NCI-H510A treated with DMSO at 0.1 percent for 48 hours (cell line): ENCODE measurements at places on chromosomes 6 and 20.
A peak's percentile ranks its signal among the peaks of the same experiment; 100 is the strongest.

GRCh38 chr6:90274451-90275030 is 22.1 kb downstream of the BACH2 start:
- DNase-seq: no peak

DNA sequence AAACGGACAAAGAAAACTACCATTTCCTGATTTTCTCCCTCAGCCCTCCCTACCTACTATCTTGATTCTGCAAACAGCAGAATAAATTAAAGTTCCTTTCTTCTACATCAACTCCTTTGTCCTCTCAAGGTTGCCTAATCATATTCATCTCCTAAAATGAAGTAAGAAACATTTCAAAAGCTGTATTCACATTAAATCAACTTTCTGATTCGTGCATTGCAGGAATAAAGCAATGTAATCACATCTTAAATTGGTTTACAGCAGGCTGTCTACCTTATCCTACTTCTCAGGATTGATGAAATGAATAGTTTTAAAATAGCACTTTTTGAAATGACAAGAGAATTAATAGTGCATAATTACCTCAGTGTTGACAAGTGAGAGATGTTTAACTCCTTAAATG is 25.1 kb downstream of the PRKN start:
- DNase-seq: no peak

GRCh38 chr6:112304680-112305079 is 42.5 kb upstream of the RFPL4B start:
- no peak for DNase-seq

DNA sequence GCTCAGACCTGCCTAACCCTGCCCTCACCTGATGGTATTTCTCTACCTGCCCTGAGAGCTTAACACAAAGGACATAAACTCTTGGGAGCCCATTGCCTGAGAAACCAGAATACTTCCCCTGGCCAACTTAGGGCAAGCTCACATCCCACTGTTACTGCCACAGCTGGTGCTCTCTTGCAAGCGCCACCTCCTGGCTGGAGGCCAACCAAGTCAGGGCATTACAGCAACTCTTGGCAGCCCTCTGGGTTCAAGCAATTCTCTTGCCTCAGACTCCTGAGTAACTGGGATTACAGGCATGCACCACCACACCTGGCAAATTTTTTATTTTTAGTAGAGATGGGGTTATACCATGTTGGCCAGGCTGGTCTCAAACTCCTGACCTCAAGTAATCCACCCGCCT is 70.1 kb downstream of the HECA start:
- no peak for DNase-seq

GRCh38 chr6:52390361-52390727 is 28.4 kb downstream of the PAQR8 start:
- peak; percentile 58 for DNase-seq

- DNase-seq: no peak
Observed at GRCh38 chr6:127177030-127177922, 58.8 kb downstream of the RSPO3 start.

- DNase-seq: no peak
Observed at GRCh38 chr6:144834426-144835038, 549.4 kb downstream of the UTRN start.

GRCh38 chr6:43674291-43674690 is 13.3 kb downstream of the MRPS18A start:
- no peak for DNase-seq

- no peak for DNase-seq
Observed at GRCh38 chr6:106163446-106163965, 77.4 kb downstream of the PRDM1 start.

DNA sequence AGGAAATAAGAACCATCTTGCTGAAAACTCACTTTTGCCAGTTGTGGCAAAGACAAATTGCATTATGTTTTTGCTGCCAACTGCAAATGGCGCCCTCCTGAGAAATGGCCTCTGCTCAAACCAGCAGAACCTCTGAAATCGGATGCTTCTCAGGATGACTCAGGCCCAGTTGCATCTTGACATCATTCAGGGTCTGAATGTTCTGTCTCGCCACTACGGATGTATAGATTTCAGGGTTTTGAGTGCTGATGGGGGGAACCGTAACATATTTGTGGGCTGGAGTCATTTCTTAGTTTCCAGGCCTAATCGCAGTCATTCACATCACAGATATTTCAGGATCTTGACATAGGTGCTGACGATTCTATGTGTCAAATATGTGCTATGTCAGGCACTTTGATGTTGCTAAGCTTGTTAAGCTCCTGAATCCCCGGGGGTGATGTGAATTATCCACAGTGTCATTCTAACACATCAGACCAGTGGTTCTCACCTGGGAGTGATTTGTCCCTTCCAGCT is 207.1 kb downstream of the NFATC2 start:
- DNase-seq: no peak
